ENCODE measurements at places on chromosomes 12 and 14.

DNA sequence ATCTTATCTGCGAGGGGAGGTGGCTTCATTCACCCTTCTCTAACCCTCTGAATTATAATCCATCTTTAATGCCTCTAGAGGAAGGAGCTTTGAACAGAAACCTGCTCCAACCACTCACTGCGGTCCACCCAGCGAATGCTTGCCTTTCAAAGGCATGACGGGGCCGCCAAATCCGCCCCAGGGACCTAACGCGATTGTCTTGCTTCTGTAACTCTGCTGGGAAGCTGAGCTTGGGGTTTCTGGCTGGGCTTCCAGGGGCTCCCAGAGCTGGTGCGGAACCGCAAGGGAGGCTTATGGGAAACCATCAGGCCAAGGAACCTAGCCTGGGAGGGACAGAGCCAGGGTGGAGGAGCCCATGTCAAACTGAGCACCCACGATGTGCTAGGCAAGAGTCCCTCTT is 231.2 kb upstream of the LHX5 start:
- no peak for ATAC-seq

GRCh38 chr12:46184798-46185595 is 83.8 kb downstream of the SLC38A1 start:
- ATAC-seq: no peak

- no peak for ATAC-seq
Measured at GRCh38 chr14:94612174-94612573, at the start of gene SERPINA3. Gene SERPINA3 (plus strand): TSS chr14:94612391. CDS start chr14:94614442, 2,051 bp downstream.

DNA sequence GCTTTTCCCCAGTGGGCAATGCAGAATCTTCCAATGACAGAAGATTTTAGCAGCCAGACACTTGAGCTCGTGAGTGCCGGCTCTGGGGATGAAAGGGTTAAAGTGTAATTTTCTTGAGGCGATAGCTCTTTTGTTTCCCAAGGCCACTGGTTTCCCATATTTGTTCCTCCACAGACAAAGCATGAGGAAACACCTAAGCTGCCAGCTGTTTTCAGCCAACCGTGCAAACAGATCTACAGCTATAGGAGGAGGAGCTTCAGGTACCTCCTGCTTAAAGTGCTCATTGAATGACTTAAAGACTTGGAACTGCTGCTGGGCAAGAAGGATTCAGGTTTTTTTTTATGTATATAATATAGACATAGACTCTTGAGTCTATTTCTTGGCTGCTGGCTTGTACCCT is 1311.5 kb downstream of the TMEM121 start:
- ATAC-seq: no peak

DNA sequence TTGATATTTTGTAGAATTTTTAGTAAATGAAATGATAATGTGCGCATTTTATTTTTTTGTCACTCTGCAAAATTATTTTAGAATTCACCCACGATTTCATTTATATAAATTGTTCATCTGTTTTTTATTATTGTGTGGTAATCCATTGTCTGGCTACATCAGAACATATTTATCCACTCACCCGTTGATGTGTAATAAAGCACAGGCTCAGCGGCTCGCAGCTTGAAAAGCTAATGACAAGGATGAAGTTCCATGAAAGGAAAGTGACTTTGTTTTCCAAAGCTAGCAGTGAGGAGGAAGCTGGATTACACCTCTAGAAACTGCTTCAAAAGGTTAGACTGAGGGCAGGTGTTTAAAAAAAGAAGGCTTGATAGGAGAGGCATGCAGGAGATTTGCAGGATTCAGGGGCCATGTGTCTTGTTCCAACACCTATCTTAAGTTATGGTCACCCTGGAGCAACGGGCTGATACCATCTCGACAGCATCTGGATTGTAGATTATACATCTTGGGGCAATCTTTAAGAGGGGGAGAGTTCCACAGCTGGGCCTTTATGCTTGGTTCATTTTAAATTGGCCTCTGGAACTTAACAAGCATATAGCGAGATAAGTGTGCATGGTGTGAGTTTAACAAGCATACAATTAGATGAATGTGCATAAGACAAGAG is 194.1 kb downstream of the TMTC3 start:
- no peak for ATAC-seq

DNA sequence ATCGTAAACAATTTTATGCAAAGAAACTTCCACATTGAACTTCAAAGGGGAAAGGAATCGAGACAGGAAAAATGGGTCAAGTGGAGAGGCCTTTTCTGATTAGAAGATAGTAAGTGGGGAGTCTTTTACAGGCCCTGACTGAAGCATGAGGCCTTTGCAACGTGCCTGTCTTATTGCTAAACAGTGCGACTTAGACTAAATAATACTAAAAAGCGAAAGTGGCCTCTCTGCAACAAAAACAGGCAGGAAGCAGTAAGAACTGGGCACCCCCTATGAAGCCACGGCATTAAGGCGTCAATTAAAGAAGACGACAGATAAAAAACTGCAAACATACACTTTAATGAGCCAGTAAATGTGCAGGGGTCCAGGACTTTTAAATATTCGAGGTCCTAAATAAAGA is 283.4 kb upstream of the GRIP1 start:
- ATAC-seq: no peak

GRCh38 chr12:65696227-65696626 is 128.1 kb upstream of the HMGA2 start:
- no peak for ATAC-seq

- ATAC-seq: no peak
Measured at GRCh38 chr12:38653650-38654049, 251.7 kb downstream of the CPNE8 start.

- ATAC-seq: no peak
Measured at GRCh38 chr12:124771462-124772288, 92.0 kb downstream of the SCARB1 start.

DNA sequence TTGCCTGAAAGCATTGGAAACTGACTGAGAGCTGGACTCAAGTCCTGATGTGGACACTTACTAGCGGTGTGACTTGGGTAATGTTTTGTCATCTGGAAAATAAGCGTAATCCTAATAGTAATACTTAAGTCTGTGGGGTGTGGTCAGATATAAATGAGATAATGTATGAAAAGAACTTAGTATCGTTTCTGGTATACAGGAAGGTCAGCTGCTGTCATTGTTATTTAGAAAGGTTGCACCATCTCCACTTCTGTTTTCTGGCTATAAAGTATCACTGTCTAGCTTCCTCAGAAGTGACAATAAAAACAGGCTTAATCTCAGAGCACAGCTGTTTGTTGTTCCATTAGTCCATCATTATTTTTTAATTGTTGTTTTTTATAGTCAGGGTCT is 34.1 kb upstream of the TUBA1C start:
- ATAC-seq: no peak

- no peak for ATAC-seq
Measured at GRCh38 chr14:70845601-70846000, 36.3 kb upstream of the MAP3K9 start.

DNA sequence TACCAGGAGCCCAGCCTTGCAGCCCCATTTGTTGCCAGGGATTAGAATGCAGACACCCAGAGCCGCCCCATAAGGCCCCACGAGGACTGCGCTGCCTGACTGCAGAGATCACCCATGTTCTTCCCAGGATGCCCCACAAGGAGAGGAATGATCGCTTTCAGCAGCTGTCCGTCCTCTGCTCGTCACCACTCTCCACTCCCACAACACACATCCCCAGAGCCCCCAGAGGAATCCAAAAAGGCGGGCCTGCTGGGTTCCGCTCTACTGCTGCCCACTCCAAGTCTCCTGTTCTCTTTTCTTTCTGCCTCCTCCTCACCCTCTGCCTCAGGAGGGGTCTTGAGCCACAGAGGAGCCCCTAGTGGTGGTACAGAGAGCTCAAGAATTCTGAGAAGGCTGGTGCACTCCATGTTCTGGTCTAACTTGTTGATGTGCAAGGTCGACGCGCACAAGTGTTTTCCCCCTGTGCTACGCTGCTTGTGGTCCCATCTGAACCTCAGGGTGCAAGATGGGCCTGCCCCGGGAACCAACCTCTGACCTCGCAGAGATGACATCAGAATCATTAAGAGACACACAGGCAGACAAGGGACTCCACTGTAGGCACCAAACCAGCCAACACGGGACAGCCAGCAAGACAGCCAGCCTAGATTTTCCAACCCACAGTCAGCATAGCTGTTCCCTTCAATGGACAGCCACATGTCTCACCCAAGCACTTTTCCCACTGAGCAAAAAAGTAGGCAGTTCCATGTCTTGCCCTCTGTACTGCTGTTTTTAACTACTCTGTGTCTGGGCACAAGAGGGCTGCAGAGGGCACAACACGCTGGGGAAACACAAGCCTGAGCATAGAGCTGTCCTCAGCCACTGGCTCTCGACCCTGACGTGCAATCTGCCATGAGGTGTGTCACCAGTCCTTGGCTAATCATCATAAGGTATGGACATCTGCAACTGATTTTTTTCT is 29.9 kb downstream of the PXN start:
- ATAC-seq: no peak

Measured in activated CD4-positive, CD25-positive, alpha-beta regulatory T cell treated with anti-CD3 and anti-CD28 coated beads, Interleukin-2, amount 50 U/mL, for 24 hours (primary cell).